ENCODE measurements at places on chromosomes 7 and 10.

DNA sequence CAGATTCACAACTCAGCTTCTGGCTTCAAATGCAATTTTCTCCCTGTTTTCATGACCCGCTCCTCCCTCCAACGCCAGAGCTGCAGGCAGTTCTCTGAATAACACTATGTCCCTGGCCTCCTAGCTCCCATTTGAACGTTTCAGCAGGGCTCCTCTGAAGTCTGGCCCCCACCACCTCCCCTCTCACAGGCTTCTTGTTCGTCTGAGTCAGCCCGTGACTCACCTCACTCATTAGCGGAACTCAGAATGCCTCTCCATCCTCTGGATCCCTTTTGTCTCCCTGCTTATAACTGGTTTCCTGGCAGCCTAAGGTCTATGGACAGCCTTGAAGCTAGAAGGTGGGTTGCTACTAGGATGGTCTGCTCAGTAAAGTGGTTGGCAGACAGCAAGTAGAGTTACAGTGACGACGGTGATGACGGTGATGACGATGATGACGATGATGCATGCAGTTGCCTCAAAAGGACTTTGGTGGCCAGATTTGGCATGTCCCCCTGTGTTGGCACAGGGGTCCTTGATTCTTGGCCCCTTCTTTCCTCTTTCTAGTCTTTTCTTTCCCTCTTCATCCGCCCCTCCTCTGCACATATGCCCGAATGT is 83.3 kb upstream of the MKLN1 start:
- no peak for DNase-seq

DNA sequence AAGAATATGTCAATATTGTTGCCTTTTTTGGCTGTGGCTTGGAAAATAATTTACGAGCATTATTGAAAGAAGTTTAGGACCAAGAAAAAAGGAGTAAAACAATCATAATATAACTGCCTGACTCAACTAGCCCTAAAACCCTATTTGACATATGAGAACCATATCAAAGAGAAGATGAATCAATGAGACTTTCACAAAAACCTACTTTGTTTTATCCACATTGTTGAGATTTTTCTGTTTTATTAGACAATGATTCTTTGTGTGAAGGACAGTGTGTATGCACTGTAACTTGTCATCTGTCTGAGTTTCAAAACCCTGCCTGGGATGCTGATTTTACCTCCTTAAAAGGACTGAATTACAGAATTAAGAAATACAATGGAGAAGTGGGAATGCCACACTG is 19.0 kb downstream of the SOSTDC1 start:
- no peak for DNase-seq

DNA sequence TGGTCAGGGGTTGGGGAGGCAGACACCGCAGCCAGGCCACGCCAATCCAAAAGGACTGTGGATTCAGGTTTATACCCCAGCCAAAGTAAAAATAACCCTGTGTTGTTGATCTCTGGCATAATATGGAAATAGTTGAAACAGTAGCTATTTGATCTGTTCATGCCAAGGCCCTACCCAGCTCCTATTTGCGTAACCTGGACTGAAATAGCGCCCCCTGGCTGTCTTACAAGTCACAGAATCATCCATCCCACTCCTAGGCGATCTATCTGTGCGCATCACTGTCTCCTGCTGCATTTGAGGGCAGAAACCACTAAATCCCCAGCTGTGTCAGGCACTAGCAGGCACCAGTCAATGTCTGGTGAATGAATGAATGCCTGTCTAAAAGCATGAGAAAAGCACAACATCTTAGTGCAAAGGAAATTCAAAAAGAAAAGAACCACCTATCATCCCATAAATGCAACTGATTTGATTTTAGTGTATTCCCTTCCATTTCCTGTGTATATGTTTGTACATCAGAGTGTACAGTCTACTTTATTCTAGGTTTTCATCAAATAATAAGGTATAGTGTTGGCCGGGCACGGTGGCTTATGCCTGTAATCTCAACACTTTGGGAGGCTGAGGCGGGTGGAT is 160.0 kb downstream of the SLIT1 start:
- no peak for DNase-seq

- DNase-seq = no peak
Observed at GRCh38 chr7:117010375-117011133, 57.3 kb downstream of the ST7 start.

DNA sequence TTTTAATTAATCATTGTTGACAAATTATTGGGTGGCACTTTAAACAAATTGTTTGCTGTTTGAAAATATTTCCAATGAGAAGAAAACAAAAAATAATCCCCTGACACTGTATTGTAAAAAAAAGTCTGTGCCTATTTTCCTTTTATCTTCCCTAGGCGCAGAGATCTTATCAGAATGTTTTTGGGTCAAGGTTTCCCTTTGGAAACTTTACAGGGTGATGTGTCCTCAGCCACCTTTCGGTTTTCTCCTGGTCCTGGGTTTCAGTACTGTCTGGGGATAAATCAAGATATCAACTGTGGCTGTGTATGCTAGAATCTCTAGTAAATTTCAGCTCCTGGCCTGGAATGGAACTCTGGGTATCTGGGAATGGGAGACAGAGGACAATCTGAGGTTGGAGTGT is 1.4 kb downstream of the ZNF107 start:
- no peak for DNase-seq

DNA sequence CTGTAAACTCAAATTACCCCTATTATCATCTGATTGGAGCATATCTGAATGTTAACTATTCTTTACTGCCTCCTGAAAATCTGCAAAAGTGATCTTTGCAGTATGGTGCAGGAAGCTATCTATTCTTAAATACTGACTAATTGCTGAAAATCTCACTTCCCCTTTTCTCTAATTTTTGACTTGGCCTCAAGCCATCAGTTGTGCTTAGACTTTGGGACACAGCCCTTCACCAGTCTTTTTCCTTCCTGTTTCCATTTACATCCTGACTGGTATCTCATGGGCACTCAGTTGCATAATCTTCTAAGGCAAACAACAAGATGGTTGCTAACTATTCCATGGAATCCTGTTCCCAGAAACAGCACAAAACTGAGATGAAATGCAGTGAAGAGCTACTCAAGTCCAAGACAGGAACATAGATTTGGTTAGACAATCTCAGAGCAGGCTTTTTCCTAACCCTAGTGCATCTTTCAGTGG is 228.5 kb downstream of the SORCS1 start:
- no peak for DNase-seq

DNA sequence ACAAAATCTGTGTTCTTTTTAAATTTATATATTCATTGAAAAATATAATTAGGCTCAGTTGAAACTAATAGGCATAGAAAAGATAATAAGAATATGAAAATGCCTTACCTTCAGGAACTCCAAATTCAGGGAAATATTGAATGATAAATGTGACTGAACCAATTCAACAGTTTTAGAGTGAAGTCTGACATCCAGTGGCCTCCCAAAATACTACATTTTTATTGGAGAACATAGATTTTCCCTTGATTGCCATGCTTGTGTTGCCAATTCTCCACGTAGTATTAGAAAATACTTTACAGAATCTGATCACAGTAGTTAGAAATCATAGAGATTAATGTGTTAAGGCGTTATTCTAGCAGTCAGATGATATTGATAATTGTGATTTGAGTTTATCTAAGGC is 1246.7 kb downstream of the GATA3 start:
- DNase-seq = no peak

DNA sequence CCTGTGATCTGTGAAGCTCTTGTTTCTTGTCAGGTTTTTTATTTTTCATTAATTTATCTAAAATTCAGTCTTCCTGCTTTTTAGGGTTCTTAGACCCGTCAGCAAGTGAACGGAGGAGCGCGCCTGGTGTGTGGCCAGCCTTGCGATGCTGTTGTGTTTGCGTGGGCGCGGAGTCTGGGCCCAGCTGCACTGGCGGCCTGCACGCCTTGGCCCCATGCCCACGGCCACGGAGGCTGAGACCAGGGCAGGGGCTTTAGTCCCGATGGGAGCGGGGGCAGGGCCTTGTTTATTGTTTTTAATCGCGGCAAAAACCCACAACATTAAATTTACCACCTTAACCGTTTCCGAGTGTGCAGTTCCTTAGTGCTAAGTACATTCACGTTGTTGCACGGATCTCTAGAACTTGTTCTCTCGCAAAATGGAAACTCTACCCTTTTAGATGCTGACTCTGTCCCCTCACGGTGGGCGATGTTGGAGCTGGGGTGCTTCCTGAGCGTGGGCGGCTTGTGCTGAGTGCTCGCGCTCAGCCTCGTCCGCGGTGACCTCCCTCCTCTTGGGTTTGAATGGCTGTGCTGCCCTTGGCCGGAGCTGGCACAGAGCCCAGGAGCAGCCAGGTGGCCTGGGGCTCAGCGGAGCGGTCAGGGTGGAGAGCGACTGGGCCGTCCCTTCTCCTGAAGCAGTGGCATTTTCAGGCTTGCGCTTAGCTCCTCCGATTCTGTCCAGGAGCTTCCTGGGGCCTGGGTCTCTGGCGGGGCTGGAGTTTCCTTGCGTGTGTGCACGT is 69.1 kb downstream of the INPP5A start:
- DNase-seq = peak; percentile 81

DNA sequence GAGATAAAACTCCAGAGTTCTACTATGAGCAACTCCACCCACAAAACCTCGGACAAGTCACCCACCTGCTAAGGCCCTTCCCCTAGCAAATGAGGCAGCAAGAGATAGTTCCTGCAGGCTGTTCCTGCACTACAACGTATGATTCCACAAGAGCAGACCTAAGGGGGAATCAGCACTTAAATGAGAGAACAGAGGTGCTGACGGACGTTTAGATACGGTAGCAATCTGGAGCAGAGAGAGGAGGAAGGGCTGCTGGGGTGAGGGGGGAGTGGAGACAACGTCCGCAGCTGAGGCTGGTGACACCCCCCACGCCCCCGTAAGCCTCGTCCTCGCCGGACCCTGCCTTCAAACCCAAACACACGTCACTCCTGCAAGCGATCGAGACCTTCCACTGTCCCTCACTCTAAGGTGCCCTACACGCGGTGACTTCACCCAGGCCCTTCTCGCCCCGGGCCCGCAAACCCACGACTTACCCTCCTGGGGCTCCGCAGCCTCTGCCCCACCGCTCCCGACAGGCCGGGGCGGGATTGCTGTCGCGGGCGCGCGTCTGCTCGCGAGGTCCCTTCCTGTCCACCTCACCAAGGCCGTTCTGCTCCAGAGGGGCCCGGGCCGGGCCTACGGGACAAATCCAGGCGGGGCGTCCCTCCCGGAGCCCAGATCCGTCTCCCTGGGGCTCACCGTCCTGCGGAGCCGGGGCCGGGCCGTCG is 635 bp downstream of the ZNF12 start:
- peak; percentile 91 for DNase-seq

GRCh38 chr7:155090684-155091083 is 20.6 kb downstream of the HTR5A start:
- DNase-seq = no peak

DNA sequence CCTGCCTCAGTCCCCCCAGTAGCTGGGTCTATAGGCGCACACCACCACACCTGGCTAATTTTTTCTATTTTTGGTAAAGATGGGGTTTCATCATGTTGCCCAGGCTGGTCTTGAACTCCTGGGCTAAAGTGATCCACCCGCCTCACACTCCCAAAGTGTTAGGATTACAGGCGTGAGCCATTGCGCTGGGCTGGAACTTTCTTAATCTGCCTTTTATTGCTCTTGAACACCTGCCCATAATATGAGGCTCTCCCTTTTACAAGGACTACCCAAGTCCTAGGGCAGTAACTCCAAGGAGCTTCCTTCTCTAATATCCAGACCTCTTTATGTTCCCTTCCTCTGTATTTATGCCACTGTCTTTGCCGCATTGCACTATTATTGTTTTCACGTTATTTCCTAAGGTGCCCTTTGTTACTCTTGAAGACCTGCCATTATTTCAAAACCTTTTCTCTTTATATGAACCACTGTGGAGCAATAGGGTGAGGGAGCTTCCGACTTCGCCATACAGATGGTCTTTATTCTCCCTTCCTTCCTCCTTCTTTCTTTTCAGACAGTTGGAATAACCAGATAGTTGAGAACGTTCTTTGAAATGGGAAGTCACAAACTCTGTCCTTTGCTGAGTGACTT is 36.3 kb upstream of the TCF7L2 start:
- DNase-seq = no peak

GRCh38 chr7:47952224-47952623 is 4.0 kb upstream of the PKD1L1 start:
- no peak for DNase-seq

GRCh38 chr10:17835688-17836087 is 26.5 kb downstream of the MRC1 start:
- DNase-seq = no peak

DNA sequence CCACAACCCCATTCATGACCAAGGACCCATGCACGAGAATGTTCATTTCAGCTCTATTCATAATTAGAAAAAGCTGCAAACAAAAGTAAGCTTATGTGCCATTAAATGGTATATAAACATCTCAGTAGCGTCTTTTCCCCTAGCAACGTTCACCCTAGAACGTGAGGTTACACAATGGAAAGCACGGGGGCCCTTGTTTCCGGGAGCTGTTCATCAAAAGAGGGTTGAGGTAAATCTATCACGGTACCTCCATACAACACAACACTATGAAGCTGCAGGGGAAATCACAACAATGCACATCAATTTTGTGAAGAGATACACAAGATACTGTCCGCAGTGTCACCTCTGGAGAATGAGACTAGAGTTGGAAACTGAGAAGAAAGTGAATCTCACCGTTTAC is 80.9 kb upstream of the DDC start:
- DNase-seq = no peak

DNA sequence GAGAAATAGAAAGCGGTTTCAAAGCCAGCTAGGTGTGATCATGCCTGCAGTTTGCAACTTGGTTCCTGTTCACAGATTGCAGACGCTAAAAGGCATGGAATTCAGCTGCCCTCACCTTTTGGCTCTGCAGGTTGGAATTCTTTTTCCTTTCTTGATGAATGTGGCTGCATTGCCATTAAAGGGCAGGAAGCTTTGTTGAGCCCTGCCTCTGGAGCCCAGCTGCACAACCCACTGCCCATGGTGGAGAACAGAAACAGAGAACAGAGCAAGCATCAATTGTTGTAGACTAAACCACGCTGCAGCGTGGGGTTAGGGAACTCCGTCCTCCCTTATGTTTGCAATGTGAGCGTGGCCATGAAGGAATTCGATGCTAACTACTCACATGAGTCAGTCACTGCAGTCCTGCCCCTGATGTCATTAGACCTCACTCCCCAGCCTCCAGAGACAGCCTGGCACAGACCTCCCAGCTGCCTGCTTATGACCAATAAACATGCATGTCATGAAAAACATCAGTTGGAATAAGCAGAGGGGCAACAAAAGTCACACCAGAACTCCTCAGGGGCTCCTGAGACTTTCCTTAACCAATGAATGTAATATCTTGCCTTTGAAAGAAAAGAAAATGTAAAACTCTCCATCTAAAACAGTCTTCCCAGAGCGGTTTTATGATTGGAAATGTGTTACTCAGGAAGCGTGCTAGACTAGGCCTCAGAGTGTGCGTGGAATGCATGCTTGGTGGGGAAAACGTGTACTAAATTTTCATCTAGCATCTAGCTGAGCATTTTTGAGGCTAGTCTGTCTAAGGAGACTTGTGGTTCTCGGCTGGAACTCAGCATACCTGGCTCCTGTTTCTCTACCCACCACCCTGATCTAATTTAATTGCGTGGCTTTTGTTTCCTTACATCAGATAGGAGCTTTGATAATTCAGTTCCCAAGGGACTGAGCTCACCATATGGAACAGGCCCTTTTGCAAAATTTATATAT is 232.2 kb downstream of the KIAA1217 start:
- DNase-seq = no peak

GRCh38 chr7:26663874-26664273 is 200.5 kb downstream of the SKAP2 start:
- no peak for DNase-seq

GRCh38 chr10:3803927-3804741 is 19.1 kb upstream of the KLF6 start:
- DNase-seq = no peak

Data from spleen (tissue), 13 donors.